ENCODE measurements at places on chromosomes 12 and 14. TPM values are rescaled to one million over a fixed set of nuclear protein-coding genes. Genes with fewer than 3 reads are reported as not detected.

The DIO2 gene
- total RNA-seq, result 161 TPM

The REC8 gene
- 0.66 TPM for total RNA-seq

The CLEC4C gene
- total RNA-seq, result not detected

The MGST1 gene
- total RNA-seq, result 25.7 TPM

The GTF2H3 gene
- total RNA-seq, result 25.4 TPM

The RNF212B gene
- total RNA-seq, result not detected

The KRT77 gene
- not detected for total RNA-seq

The BRAP gene
- total RNA-seq, result 20.0 TPM

The POTEM gene
- total RNA-seq, result not detected

The C1QL4 gene
- total RNA-seq, result 0.06 TPM

The SPIC gene
- not detected for total RNA-seq

The ASPG gene
- not detected for total RNA-seq

The HEBP1 gene
- total RNA-seq, result 9.8 TPM

The CMTM5 gene
- 0.40 TPM for total RNA-seq

The MMAB gene
- total RNA-seq, result 41.5 TPM

The DHRS2 gene
- total RNA-seq, result not detected

The PTPRB gene
- 2.4 TPM for total RNA-seq

The APOF gene
- not detected for total RNA-seq

The BCL11B gene
- not detected for total RNA-seq

The MYO1H gene
- total RNA-seq, result not detected

The NTN4 gene
- 347 TPM for total RNA-seq

The SDR9C7 gene
- total RNA-seq, result not detected

The C12orf75 gene
- 86.0 TPM for total RNA-seq
